ENCODE measurements at places on chromosomes 11 and 22.

DNA sequence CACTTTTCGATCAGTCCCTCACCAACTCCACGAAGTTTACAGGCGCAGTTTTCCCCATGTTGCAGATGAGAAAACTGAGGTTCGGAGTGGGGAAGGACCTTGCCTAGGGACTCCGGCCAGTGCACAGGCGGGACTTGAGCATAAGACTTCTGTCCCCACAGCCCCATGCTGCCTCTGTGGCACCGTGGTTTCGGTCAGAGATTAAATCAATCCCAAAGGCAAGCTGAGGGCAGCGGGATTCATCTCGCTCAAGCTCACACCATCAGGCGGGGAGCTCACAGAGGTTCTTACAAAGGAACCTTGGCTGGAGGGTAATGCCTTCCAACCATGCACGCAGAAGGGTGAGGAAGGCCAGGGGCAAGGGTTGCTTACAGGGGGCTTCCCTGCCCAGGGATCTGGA is 115.5 kb downstream of the PHF21B start:
- DNase-seq, result no peak

DNA sequence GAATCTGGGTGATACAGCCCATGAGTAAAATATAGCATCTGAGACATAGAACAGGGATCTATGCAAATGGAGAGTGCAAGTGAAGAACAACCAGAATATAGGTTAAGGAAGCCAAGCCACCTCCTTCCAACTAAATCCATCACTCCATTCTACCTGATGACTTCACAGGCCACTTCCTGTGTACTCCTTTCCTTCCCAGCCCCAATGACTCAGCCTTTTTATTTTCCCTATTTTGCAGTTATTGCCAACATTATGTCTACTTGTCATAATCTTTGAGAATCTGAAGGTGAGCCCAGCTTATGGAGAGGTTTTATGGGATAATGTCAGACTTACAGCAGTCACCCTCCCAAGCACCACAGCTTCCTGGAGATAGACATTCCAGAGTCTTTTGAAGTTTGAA is 1.4 kb upstream of the OR52M1 start:
- DNase-seq, result no peak

DNA sequence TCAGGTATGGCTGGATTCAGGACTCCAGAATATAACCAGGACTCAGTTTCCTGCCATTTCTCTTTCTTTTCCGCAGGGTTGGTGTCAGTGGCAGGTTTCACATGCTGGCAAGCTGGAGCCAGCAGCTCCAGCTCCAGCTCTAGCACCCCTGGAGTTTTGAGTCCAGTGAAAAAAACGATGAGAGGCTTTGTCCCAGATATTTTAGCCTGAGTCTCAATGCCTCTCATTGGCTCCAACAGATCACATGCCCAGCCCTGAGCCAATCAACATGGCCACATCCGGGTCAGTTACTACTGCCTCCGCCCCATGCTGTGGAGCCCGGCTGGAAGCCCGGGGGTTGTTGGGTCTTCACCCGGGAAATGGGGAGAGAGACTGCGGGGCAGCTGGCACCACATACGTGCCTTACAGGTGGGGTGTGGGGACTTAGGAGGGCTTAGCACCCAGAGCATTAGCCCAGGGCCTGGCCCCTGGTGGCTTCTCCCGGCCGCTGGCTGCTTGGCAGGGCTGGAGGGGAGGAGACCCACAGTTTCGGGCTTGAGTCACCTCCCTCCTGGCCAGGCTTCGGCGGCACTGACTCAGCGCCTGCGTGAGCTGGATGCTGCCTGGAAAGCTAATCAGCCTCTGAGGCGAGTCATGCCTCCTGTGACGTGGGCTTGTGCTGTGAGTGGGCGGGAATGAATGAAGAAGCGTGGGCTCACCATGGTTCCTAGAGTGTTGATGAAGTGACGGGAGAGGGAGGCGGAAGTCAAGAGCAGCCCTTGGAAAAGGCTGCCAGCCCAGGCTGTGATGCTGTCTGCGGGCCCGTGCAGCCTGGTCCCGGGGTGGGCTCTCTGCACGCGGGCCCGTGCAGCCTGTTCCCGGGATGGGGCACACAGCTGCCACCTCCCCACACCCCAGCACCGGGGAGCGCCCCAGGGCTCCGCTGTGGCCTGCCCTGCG is 15.3 kb upstream of the MRTFA start:
- DNase-seq, result peak; percentile 72

DNA sequence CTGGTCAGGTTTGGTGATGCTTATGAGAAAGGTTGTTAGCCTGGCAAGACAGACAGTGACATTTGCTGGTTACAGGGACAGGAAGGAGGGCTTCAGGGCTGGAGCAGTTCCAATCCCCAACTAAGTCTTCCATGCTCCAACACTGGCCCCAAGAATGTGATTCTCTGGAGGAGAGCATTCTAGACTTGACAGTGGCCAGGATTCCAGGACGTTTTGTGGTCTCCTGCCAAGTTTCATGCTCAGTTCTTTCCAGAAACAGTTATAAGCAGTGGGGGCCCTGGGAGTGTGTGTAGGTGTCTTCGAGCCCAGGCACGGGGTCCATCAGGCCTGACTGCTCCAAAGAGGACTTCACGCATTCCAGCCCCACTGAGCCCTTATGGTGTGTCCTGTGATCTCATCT is 8.9 kb upstream of the GRK3 start:
- DNase-seq, result no peak

DNA sequence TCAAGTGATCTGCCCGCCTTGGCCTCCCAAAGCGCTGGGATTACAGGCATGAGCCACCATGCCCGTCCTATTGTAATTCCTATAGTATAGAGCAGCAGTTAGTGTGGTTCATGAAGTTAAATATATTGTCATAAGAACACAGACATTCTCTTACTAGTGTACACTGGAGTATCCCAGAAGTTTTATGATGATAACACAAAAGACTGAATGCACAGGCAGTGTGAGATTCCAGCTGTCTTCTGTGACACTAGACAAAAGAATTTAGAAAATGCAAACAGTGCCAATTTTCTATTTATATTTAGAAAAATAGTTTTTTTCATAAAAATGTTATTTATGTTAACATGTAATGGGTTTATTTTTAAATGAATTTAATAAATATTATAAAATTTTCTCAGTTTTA is 39.4 kb upstream of the RBX1 start:
- DNase-seq, result no peak

- no peak for DNase-seq
Observed at GRCh38 chr11:65274735-65275682, 13.2 kb downstream of the POLA2 start.

- no peak for DNase-seq
Observed at GRCh38 chr11:35515224-35515623, 10.2 kb downstream of the PAMR1 start.

GRCh38 chr11:9922806-9923205 is 258.9 kb downstream of the SWAP70 start:
- DNase-seq, result no peak

DNA sequence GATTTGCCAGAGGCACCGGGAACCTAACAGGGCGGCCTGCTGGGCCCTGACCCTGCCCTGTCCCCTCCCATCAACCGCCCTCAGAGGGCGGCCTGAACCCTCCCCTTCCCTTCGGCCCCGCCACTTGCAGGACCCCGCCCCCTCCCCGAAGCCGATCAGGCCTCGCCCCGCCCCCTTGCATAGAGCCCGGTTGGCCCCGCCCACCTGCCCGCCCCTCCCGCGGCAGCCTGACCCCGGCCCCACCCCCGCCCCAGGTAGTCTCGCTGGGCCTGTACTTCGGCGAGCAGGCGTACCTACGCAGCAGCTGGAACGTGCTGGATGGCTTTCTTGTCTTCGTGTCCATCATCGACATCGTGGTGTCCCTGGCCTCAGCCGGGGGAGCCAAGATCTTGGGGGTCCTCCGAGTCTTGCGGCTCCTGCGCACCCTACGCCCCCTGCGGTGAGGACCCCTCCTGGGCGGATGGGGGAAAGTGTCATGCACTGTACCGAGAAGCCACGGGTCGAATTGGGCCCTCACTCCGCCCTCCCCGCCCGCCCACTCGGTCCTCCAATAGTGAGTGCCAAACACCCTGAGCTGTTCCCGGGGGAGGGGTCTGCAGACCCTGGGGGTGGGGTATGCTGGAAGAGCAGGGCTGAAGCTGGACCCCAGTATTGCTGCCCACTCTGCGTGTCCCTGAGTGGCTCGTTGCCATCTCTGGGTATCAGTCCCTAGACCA is 94.1 kb downstream of the CACNA1I start:
- no peak for DNase-seq

DNA sequence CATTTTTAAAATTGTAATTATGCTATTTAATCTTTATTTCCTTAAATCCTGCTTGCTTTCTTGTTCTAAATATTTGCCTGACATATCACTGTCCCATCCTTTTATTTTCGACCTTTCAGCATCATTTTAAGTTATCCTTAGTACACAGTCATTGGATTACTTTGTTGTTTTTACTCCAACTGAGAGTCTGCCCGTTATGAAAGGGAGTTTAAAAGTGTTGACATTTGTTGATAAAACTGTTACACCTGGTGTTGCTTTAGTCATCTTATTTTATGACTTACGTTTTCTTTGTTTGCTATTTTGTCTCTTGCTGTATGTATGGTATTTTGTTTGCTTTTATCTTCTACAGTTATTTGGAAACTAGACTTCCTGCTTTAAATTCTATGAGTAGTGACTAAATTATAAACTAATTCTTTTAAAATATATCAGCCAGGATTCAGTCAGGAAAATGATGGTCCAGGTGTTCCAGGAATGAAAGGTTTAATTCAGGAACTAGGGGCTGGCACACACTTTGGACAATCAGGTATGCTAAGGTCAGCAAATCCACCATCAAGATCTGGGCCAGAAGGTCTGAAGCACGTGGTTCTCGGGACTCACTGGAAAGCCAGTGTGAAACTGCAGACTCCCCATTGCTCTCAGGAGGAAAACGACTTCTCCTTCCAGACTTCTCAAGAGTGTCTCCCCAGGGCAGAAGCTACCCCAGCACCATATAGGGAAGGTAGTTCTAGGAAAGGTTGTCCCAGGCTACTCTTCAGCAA is 86.0 kb downstream of the RASSF10 start:
- no peak for DNase-seq

DNA sequence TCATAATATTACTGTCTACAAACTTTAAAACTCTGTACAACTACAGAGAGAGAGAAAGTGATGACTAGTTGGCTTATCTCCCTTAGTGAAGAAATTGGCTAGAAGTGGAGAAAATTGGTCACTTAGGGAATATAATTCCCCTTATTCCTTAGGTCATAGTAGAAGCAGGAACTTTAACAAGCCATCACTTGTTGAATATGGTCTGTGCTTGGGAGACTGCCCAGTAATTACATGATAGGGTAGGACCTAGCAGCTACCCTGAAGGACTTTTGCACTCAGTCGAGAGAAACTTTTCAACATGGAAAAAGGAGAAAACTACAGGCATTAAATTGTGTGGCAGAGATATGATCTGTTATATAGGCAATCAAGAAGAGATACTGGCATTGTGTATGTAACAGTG is 576.5 kb upstream of the CCDC90B start:
- DNase-seq, result no peak

GRCh38 chr22:23144932-23145877 is at the start of gene RAB36:
Gene RAB36, plus strand, starts transcription at chr22:23145477. Its CDS starts 1,140 bp downstream, at chr22:23146617.
- DNase-seq, result peak; percentile 38

DNA sequence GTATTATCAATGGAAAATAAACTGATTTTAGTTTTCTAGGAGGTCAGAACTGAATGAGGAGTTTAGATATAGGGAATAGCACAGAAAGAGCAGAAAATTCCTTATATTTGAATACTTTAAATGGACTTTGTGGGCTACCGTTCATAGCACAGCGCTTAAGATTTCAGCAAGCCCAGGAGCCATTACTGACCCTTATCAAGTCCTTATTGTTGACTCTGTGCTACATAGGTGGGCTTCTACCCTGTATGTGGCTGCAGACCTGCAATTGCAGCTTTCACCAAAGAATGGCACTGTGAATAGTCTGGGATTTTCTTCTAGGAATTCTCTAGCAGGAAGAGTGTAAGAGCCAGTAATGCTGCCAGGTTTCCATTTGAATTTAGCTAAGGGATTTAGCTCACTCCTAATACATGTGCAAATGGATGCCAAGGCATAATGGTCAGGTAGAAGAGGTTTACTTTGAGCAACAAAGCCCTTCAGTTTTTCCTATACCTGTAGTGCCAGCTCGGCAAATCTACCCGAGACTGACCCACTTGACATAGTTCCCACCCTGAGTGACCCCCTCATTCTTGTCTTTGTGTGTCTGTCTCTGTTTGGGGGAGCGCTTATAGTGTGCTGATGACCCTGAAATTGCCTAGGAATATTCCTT is 42.5 kb upstream of the DLAT start:
- no peak for DNase-seq

GRCh38 chr11:8149726-8150125 is 19.1 kb downstream of the RIC3 start:
- DNase-seq, result no peak

DNA sequence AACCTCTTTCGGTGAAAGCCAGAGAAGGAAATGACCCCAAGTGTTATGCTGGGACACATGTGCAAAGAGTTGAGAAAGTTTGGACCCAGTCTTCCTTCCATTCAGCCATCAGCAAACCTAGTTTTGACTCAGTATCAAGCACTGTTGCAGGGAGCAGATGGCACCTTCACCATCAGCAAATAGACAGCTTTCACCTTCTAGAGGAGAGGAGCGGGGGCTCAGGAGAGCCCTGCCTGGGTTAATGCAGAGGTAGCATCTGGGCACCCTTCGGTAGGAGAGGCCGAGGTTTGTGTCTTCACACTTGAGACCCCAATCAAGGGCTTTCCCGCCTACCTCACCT is 16.2 kb upstream of the MFRP start:
- no peak for DNase-seq

- DNase-seq, result no peak
Observed at GRCh38 chr11:96817482-96818399, 427.9 kb downstream of the JRKL start.

DNA sequence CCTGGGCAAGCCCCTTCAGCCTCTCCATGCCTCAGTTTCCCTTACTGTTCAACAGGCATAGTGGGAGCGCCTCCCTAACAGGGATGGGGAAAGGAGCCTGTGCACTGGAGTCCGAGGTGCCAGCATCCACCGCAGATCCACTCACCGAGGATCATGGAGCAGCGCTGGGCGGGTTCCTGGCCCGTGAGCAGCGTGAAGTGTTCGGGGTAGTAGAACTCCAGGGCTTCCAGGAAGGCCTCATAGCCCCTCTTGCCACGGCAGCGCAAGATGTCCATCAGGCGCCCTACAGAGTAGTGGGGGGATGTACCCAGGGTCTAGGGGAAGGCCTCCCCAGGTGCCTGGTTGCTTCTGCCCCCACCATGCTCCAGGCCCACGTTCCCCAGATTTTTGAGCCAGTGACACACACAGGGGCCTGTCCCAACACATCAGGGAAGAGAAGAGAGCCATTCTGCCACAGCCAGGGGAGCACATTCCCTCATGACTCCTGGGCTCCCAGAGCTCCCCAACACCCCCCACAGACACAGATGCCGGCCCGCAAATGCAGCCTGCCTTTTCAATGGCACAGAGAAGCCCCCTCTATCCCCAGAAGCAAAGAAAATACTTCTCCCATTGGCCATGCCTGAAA is 1.3 kb downstream of the CARD10 start:
- no peak for DNase-seq

DNA sequence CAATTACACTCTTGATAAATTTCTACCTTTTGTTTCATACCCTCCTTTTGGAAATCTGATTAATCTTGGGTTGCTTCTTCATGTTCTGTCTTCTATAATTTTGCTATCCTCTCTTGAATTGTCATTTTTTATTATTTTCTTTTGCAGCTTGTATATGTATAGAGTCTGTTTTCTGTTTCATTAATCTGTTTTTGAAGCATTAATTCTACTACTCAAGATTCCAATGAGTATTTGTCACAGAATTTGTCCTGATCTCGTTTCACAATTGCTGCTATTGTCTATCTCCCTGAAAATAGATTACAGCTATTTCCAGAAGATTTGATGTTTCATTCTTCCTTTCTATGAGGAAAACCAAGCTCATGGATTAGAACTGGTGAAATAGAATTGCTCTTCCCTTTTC is 406.1 kb downstream of the DYNC2H1 start:
- no peak for DNase-seq

All from stimulated activated CD8-positive, alpha-beta memory T cell treated with anti-CD3 and anti-CD28 coated beads, Interleukin-4, amount 100 ng/mL, for 4 hours (primary cell).